ENCODE measurements at places on chromosomes 12 and 14.

GRCh38 chr12:76312315-76312714 lies 35.9 kb downstream of the BBS10 start:
- no peak for DNase-seq

DNA sequence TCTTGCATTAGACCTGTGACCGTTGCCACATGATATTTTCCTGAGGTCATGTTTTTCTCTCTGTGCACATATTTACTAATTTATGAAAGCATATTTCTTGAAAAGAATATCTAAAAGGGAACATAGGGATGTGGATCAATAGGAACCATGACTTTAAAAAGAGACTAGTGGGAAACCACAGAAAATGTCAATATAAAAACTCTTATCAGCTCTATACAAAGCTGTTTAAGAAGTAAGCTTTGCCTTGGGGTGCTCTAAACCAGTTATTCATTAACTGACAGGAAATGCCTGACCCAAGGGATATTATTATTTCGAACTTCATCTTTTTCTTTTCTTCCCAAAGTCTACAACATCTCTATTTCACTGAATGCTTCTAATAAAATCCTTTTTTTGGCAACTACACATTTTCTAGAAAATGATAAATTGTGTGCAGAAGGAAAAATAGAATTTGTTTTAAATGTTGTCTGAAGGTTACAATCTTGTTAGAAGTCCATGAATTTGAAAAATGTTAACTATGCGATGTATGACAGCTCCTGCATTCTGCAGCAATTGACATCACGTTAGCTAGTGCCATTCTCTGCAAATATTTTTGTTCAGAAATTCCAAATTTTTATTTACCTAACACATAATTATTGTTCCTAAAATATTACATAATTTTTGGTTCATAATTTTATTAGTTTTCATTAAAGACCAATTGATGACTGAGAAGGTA lies 345.0 kb downstream of the SLC16A7 start:
- no peak for DNase-seq

DNA sequence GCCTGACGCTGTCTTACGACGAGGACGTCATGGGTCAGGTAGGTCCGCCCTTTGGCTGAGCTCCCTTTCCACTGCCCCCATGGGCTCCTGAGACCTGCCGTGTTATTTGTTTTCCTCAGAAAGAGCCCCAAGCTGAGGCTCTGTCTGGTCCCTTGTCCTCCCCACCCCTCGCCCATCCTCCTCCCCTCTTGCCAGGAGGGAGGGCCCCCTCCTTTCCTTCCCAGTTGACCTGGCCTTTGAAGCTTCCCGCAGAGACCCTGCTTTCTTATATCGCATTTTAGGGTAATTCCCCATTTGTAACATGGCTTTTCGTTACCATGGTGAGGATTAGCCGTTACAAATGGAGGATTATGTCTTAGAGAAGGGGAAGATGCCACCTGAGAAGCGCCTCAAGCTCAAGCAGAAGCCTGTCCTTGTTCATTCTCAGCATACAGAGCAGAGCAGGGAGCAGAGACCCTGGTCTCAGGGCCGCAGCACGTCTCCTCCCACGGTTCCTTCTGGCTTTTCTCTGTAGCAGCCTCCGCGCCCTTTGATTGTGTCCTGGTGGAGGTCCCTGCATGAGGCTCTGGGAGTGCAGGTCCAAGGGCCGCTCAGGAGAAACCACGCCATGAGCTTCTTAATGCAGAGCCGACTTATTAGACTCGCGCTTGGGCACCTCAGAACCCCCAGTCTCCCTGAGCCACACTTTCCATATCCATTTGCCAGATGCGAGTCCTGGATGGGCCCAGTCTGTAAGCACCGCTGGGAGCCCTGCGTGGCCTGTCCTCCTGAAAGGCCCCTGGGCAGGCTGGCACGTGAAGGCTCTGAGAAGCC lies 47.2 kb downstream of the UBE3B start:
- DNase-seq: no peak

GRCh38 chr12:24600551-24600950 lies 348.4 kb downstream of the BCAT1 start:
- no peak for DNase-seq

GRCh38 chr14:31930493-31931240 lies 146.4 kb upstream of the ARHGAP5 start:
- DNase-seq: no peak

DNA sequence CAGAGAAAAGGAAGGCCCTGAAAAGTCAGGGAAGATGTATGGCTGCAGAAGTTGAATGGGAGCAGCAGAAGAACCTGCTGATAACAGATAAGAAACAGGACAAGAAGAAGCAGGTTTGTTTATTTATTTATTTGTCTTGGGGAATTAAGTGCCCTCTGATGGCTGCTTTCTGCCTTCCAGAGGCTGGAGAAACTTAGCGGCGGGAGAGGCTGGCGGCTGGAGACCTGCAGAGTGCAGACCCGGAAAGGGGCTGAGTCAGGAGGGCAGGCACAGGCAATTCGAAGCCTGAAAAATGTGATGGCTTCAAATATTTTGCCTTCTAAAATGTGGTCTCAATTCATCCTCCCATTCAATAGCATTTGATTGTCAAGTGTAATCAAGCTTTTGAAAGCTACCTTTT lies 168.2 kb upstream of the GZMB start:
- no peak for DNase-seq

DNA sequence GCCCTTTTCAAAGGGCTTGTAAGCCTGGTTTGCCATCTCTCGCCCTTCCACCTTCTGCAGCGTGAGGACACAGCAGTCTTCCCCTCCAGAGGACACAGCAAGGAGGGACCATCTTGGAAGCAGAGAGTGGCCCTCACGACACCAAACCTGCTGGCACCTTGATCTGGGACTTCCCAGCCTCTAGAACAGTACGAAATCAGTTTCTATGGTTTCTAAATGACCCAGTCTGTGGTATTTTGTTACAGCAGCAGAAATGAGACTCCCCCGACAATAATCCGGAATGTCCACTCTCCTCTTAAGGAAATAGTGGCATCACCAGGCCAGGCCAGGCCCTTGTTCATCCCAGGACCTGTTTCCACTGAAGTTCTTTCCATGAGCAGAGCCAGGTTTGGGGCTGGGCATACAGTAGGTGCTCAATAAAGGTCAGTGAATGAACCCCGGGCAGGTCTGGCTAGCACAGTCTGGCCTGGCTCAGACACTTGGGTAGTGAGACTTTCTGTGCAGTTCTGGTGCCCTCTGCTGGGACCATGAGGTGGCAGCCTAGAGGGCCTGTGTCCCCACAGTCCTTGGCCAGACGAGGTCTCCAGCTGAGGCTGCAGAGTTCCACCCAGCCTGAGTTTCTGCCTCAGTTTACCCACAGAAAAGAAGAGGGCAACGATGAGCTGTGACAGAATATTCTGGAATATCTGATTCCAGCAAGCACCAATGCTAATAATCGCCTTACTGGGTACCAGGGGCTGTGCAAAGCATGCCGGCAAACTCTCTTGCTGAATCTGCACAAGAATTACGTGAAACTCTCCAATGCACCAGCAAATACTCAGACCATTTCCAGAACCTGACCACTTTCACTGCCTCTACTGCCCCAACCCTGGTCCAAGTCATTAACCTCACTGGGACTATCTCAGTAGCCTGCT lies 14.0 kb downstream of the ABCB9 start:
- no peak for DNase-seq

DNA sequence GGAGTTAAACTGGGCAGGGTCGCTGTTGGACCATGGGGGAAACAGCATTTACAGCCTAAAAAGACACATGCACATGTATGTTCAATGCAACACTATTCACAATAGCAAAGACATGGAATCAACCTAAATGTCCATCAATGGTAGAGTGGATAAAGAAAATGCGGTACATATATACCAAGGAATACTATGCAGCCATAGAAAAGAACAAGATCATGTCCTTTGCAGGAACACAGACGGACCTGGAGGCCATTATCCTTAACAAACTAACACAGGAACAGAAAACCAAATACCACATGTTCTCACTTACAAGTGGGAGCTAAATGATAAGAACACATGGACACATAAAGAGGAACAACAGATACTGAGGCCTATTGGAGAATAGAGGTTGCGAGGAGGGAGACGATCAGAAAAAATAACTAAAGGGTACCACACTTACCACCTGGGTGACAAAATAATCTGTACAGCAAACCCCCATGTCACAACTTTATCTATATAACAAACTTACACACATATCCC lies 25.0 kb upstream of the SRP54 start:
- no peak for DNase-seq
